NT2/D1 (cell line): ENCODE measurements at places on chromosomes 5 and 9.

- DNase-seq = no peak
Observed at GRCh38 chr5:54820346-54821134, 164.9 kb downstream of the ESM1 start.

DNA sequence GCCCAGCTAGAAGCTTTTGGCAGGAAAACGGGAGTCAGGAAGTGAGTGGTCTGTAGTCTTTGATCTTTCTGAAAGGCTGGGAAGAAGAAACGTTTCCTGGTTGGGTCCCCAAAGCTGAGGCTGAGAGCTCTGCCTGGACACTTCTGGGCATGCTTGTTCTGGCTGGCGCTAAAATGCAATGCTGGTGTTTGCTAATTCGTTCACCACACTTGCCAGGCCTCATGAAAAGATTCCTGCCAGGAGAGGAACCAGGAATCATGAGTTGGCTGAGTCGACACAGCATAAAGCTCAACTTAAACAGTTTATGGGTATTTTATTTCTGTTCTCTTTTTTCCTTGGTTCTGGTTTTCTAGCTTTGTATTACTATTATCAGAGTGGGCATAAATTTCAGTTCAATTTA lies 10.7 kb upstream of the PTGR1 start:
- no peak for DNase-seq

DNA sequence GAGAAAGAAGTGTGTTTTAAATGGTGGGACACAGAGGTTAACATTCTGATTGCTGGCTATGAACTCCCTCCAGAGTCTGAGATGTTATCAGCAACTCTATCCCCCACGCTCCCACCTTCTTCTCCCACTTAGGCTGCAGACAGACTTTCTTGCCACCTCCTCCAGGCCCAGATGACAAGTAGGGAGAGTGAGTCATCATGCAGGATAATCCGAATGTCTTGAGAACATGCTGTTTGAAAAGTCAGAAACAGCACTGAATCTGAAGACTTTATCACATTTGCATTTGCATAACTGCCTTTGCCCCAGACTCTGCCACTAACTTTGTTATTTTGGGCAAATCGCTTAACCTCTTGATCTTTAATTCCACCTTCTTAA lies 139.8 kb downstream of the ESM1 start:
- DNase-seq = no peak

- no peak for DNase-seq
Observed at GRCh38 chr9:107710953-107711352, 221.4 kb upstream of the KLF4 start.

GRCh38 chr9:87894998-87895625 lies 12.4 kb downstream of the SPATA31E1 start:
- no peak for DNase-seq

GRCh38 chr9:94649100-94649819 lies 9.9 kb upstream of the FBP1 start:
- no peak for DNase-seq

DNA sequence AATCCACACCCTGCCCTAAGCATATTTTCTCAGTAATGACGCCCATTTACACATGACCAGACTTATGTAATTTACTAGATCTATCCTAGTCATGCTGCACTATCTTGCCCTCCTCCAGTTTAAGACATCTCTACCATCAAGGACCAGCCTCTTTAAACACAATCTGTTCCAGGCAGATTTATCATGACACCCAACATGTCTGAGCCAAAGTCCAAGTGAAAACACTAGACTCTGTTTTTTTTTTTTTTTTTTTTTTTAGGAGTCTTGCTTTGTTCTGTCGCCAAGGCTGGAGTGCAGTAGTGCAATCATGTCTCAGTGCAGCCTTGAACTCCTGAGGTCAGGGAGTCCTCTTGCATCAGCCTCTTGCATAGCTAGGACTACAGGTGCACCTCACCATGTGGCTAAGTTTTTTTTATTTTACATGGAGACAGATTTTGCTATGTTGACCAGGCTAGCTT lies 354.6 kb downstream of the ARRDC3 start:
- no peak for DNase-seq

GRCh38 chr5:128349044-128349858 lies 188.8 kb downstream of the FBN2 start:
- DNase-seq = no peak

- DNase-seq = no peak
Observed at GRCh38 chr5:124001036-124001615, 489.1 kb downstream of the CSNK1G3 start.

- no peak for DNase-seq
Observed at GRCh38 chr9:78000221-78000620, 31.4 kb downstream of the GNAQ start.

DNA sequence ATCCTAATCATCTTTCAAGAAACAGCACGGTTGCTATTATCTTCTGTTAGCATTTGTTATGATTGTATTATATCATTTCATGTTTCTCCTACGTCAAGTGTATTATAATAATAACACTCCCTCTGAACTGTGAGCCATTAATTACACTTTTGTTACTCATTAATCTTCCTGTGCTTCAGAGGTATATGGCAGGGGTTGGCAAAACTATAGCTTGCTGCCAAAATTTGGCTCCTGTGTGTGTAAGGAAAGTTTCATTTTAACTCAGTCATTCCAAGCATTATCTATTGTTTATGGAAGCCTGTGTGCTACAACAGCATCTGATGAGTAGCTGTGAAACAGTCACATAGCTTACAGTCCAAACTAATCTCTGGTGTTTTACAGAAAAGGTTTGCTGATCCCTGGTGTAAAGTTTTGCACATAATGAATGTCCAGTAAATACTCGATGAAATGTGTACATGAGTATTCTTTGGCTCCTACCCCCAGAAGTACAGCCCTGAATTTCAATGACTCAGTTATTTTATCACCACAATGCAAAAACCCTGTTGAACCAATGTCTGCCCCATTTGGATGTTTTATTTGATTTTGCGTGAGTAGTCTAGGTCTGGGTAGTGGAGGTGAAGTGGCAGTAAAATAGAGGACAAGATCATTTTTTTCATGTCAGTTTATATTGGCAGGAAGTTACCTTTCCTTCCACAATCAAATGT lies 648.2 kb downstream of the MAT2B start:
- no peak for DNase-seq

GRCh38 chr5:57231607-57232006 lies 57.7 kb downstream of the GPBP1 start:
- DNase-seq = no peak

DNA sequence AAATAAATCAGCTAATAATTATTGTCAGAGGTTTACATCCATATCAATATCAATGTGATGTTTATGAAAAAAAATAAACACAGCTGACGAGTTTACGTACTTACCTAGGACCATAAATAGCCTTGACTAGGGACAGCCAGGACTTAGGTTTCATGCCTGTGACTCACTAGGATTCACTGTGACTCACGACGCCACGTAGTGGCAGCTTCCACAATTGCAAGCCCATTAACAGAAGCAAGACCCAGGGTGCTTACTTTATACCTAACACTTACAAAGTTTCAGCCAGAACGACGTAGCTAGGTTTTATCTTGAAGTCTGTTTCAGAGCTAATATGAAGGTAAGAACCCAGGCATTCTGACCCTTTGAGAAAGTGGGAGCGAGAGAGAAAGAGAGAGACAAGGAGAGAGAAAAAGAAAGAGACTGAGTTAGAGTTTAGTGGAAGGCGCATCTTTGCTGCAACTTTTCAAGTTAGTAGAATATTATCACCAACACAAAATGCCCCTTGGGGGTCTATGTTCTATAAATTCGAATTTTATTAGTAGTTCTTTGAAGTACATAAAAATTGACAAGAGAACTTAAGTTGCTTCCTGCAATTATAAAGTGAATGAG lies 191.2 kb downstream of the GNA14 start:
- DNase-seq = peak; percentile 93

GRCh38 chr5:158421319-158421718 lies 562.4 kb upstream of the CLINT1 start:
- no peak for DNase-seq

DNA sequence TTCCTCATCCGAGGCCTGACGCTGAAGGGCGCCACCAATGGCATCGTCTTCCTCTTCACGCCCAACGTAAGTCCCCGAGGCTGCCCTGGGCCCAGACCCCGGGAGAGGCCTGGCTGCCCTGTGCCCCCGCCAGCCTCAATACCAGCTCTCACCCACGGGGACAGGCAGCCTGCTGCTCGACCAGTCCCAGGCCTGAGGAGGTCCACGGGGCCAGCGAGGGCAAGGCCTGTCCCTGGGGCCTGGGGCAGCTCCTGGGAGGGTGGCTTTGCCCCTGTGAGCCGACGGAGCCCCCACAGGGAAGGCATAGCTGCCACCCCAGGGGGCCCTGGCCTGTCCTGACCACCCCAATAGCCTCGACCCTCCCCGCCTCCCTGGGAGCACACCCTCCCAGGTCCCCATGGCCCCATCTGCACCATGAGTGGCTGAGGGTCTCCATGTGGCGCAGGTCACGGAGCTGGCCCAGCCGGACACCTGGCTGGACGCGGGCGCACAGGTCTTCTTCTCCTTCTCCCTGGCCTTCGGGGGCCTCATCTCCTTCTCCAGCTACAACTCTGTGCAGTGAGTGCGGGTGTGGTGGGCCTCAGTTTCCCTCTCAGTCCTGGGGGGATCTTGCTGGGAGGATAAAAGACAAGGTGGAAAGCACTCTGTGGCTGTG lies 11.5 kb upstream of the SLC6A18 start:
- DNase-seq = no peak

DNA sequence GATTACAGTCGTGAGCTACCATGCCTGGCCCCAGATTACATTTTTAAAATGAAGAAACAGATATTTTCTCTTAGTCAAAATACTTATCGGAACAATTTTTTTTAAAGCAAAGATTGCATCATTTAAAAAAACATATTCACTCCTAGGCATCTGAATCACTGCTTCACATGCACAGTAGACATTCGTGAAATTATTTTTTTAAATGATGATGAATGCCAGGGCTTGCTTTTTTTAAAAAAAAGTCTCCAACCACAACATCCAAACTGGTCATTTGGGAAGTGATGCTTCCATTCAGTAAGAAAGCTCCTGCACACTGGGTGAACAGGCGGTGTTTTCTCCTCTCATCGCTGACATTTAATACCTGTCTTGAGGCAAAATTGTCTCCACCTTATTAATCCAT lies 223.0 kb upstream of the DMRT1 start:
- no peak for DNase-seq

DNA sequence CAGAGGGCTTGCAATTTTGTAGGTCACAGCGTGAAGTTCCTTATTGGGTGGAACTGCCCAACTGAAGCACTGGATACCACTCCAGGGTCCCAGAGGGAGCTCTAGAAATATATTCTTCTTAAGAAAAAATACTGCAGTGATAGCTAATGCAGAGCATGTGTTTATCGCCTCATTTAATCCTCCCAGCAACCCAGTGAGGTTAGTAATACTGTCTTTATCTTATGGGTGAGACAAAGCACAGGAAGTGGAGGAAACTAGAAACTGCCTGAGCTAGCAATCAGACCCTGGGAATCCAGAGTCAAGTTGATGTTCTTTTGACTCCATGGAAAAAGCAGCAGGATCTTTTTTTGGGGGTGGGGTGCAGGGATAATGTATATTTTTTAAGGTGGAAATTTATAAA lies 153.3 kb downstream of the PJA2 start:
- DNase-seq = no peak

DNA sequence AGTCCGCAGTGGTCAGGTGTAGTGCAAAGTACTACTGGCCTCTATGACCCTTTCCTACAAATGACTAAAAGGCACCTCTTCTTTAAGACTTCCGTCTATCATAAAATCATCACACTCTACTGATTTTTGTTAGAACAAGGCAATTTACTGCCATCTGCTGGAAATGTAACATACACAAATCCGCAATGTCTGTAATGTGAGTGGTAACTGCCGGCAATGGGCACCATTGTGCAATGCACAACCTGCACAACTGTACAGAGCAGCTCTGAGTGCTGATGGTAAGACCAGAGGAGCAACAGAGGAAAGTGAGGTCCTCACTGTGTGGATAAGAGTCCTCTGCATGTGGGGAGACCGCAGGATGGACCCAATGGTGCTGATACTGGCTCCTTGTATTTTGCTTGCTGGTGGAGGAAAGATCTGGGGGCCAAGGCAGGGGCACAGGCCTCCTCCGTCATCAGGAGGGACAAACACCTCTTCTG lies 103.7 kb downstream of the ATPSCKMT start:
- DNase-seq = no peak

GRCh38 chr9:1007312-1007711 lies 30.9 kb downstream of the DMRT3 start:
- no peak for DNase-seq

GRCh38 chr5:143311955-143312354 lies 91.5 kb downstream of the NR3C1 start:
- no peak for DNase-seq

DNA sequence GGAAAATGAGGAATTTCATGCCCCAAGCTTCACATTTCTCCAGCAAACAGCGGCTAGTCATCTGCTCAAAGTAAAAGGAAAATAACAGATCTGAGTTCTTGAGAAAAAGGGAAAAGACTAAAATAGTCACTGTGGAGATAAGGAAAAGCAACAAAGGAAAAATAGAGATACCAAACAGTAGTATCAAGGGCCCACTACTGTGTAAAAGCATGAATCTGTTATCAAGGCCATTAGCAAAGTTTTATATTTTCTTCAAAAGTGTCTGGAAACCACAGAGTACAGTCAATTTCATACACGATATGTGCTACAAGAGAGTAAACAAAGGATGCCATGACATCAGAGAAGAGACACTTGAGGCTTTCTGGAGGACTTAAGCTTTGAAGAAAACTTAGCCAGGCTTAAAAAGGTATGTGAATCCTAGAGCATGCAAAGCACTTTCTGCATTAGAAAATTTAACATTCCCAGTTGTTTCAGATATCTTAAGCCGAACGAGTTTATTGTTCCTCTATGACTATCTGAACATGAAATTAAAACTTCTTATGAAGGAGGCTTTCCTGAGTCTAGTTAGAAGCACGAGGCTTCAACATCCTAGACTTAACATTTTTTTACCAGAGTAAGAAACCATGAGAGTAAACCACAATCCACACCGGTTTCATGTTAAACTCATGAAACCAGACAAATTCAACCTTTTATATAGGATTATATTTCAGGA lies 1.2 kb downstream of the TTC33 start:
- DNase-seq = no peak

- DNase-seq = no peak
Observed at GRCh38 chr5:109387408-109387974, 22.3 kb downstream of the PJA2 start.

- DNase-seq = no peak
Observed at GRCh38 chr9:98370300-98370975, 115.0 kb upstream of the TBC1D2 start.

- no peak for DNase-seq
Observed at GRCh38 chr9:91658513-91659105, 235.0 kb upstream of the NFIL3 start.

DNA sequence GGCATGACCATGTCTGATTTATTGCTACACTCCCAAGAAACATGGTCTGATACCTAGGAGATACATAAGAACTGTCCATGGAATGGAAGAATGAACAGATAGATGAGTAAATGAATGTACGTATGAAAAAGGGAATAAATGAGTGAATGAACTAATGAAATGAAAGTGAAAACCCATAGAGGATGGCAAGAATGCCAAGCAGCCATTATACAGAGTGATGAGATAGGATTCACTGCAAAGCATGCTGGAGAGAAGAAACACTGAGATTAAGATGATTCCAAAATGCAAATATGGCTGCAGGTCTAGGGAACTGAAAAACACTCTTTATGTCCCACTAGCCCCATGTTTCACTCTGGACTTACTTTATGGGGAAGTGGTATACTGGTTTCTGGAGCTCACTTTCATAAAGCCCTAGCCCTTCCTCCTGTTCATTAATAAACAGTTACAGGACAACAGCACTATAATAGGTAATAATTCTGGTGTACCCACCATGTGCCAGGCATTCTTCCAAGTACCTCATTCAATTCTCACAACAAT lies 170.3 kb upstream of the RAD23B start:
- DNase-seq = no peak
